Ovary (tissue), 10 donors: ENCODE measurements at places on chromosomes 2 and 18. TPM values are rescaled to one million over a fixed set of nuclear protein-coding genes. Genes with fewer than 3 reads are reported as not detected.

DNA sequence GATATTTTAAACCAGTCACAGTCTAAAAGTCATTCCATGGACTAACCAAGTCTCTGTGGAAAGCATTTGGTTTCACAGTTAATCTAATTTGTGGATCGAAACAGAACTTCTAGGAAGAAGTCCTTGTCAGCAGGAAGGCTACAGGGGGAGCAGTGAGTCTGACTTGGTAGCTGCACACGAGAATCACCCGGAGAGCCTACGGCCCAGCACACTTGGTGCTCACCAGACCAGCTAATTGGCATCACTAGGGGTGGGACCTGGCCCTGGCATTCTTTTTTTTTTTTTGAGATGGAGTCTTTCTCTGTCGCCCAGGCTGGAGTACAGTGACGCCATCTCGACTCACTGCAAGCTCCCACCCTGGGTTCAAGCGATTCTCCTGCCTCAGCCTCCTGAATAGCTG, 97.7 kb downstream of the ZNF532 start:
- no peak overlapping the region for H3K4me3 ChIP-seq
- no peaks in the 10 kb centered on the region for H3K27me3 ChIP-seq
- no peaks in the 10 kb centered on the region for H3K36me3 ChIP-seq
- DNase-seq = no peak
- peaks cover 3% of the 10 kb centered on the region for H3K4me1 ChIP-seq
- H3K27ac ChIP-seq = no peak overlapping the region

DNA sequence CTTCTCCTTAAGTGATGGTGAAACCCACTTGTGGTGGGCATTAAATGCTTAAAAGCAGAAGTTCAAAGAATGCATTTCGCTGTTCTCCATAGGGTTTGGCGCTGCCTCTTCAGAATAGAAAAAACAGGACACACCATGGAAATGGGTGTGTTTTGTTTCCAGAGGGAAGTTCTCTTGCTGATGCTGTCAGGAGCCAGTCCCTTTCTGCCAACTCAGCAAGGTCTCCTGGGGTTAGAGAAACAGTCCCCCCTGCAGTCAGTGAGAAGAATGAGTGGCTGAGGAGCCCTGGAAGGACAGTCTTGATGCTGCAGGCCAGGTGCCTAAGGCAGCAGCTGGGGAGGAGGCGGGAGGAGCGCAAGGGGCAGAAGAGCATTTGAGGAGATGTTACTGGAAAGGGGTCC, 37.8 kb upstream of the ASAP2 start:
- DNase-seq = no peak
- no peak overlapping the region for H3K4me3 ChIP-seq
- H3K27me3 ChIP-seq = no peaks in the 10 kb centered on the region
- H3K27ac ChIP-seq = no peak overlapping the region

Gene RALBP1
- 34.0 TPM for total RNA-seq

DNA sequence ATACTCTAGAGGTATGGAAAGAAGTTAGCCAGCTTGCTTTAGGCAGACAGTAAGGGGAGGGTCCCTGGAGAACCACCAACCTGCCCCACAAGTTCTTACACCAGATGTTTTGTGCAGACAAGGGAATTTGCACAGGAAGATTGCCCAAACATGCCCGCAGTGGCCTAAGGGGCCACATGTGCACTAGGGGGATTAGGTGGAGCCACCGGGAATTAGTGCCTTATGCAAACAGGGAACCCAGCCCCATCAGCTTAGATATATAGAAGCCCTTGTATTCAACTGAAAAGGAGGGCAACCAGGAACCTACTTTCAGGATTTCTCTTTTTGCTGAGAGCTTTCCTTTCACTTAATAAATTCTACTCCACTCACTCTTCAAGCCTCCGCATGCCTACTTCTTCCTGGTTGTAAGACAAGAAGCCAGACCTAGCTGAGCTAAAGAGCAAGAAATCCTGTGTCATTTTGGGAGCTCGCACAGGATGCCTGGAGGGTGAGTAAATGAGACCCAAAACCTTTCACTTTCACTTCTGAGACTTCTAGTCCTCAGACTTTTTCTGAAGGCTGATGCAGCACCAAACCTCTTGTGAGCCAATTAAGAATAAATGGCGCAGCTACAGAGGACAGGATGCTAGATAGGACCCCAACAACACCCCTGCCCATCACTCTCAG, 146.3 kb downstream of the GCA start:
- H3K4me3 ChIP-seq = no peak overlapping the region
- H3K27me3 ChIP-seq = no peaks in the 10 kb centered on the region
- no peaks in the 10 kb centered on the region for H3K4me1 ChIP-seq
- H3K36me3 ChIP-seq = no peaks in the 10 kb centered on the region
- DNase-seq = no peak

GRCh38 chr18:77559274-77559910, 309.7 kb downstream of the GALR1 start:
- no peaks in the 10 kb centered on the region for H3K4me1 ChIP-seq
- no peaks in the 10 kb centered on the region for H3K36me3 ChIP-seq
- H3K4me3 ChIP-seq = no peak overlapping the region
